ENCODE measurements at places on chromosomes 7 and 10.

DNA sequence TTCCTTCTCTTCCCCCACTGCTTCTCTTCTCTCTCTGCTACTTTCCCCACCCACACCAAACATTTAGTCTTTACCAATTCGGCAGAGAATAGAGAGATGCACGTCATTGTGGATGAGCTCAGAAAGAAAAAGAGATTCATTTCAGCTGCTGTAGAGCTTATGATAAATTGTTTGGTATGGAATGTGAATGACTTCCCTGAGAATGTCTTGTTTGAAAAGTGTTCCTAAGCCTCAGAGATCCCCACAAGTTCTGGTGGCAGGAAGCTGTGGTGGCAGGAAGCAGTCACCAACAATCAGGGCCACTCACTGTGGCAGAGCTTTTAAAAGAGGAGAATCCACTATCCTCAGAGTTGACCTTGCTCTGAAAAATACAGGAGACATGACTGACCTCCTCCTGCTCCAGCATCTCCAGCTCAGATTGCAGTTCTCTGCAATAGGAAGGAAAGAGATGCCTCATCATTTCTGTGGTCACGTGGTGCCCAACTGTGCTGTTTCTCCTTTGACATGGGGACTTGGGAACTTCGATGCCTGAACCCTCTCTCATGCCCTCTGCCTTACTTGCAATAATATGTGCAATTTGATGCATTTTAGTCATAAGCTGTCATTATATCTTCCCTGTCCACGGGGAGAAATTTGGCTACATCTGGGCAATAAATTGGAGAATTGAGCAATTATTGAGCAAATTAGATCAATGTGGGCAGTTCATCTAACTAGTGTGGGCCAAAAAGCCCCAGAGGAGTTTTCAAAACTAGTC, 76.5 kb downstream of the BMPER start:
- no peak for DNase-seq

DNA sequence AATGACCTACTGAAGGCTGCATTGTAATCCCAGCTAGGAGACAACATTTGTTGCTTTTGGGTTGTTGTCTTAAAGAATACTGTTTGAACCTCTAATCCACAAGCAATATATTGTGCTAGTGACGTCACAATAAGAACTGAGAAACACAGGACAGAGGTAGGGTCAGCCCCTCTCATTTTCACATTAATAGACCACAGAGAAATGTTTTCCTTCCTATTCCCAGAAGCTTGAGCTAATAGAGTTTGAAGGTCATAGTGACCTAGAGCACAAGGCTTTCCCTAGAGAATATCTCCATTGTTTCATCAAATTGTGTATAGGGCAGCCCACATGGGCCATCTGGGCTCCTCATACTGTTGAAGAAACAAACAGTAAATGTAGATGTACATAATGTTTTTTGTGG, 300.9 kb upstream of the AKR1E2 start:
- DNase-seq: no peak

DNA sequence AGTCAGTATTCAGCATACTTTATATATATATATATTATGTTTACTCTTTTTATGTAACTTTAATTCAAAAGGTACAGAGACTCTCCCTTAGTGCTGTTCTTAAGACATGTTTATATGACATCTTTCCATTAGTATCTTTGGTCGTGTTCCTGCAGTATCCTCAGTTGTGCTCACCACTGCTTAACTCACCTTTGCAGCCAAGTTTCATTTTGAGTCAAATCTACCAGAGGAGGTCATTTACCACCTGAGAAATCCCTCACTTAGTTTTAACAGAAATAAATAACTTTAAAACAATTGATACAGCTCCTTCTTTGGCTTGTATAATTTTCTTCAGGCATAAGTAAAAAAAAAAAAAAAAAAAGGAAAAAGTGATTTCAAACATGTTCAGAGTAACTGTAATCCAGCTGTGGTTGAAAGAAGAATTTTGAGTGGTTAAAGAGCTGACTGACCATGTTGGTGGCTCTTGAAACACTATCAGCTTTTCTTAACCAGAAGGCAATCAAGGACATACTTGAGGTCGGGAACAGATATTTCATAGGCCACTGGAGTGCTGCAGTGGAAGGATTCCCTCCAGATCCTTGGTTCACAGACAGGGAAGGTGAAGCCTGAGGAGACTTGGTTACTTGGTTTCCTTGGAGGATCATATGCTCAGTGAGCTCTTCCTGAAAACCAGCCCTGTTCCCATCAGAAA, 116.8 kb downstream of the AUTS2 start:
- DNase-seq: no peak

DNA sequence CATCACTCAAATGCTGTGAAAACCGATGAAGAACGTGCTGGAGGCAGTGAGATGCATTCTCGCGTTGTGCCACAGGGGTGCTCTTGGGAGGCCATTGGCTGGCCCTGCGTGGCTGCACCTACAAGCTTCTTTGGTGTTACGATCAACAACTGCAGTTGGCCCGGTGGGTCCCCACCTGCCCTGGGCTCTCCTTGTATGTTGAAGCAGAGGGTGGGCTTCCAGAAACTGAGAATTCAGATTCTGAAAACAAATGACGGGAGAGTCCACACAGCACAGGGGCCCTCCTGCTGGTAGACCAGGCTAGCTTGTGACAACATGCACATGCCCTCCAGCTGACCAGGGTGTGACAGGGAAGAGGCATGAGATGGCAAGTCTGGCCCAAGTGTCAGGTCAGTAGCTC, 23.7 kb upstream of the DDC start:
- DNase-seq: no peak

DNA sequence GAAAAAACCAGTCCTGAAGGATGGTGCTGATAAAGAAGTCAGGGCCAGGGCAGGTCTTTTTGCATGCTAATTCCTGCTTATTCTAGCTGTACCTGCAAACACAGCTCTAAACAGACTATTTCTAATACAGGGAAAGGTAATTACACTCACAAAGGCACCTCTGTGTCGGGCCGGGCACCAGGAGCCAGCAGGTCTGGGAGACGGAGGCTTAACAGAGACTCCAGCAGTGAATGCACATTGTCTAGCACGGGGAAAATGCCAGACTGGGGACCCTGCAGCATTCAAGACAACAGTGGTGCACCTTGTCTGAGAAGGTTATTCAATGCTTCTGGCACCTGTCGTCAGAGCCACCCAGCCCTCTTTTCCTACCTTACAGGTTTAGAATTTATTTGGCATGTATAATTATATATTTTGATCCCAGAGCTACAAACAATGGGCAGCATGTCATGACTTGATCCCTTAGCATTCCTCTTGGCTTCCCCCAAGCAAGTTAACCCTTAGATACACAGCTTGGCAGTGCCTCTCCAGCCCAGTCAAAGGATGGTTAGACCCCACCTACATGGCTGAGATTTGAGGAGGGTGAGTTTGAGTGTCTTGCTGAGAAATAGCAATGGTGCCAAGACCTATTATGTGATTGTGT, 185.2 kb downstream of the SLC25A13 start:
- DNase-seq: no peak

DNA sequence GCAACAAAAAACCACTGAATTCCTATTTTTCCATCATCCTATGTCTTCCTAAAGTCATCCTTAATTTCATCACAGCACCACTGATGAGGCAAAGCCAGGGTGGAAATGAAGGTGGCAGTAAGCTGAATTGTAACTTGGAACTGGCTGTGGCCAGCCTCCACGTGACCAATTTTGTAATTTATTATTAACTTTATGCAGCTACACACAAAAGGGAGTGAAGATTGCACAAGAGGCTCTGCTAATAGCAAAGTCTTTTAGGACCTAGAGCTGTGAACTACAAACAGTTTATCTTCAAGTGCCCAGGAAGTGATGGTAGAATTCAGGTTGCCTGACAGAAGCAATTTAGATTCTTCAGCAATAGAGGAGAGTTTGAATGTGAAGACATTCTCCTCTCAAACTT, 176.4 kb downstream of the CCDC71L start:
- DNase-seq: no peak

- no peak for DNase-seq
Measured at GRCh38 chr7:50262916-50263690, 41.4 kb upstream of the IKZF1 start.

GRCh38 chr10:18214691-18215563, 74.7 kb downstream of the CACNB2 start:
- peak; percentile 79 for DNase-seq

- no peak for DNase-seq
Measured at GRCh38 chr7:4880218-4880617, 3.3 kb downstream of the RADIL start.

DNA sequence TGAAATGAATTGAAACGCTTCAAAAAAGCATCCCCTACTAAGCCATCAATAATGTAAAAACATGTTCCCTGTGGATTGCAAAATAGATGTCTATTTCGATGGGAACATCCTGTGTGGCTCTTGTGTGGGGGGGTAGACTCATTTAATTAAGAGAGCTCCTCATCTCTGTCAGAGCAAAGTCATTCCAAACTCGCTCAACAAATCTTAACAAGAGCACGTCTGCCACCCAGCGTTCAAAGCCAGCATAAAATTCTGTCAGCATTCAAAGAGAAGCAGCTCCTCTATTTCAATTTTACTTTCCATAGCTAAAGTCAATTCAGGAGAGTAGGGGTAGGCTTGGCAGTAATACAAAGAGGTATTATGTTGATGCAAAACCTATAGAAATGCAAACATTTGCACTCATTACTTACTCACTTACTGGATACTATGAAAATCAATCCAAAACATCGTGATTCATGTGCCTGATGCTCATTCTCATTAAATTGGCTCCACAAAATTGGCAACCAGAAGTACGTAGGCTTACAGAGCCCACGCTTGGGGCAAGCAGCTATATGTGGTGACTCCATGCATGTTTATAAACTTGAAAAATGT, 114.9 kb downstream of the IPMK start:
- peak; percentile 20 for DNase-seq

DNA sequence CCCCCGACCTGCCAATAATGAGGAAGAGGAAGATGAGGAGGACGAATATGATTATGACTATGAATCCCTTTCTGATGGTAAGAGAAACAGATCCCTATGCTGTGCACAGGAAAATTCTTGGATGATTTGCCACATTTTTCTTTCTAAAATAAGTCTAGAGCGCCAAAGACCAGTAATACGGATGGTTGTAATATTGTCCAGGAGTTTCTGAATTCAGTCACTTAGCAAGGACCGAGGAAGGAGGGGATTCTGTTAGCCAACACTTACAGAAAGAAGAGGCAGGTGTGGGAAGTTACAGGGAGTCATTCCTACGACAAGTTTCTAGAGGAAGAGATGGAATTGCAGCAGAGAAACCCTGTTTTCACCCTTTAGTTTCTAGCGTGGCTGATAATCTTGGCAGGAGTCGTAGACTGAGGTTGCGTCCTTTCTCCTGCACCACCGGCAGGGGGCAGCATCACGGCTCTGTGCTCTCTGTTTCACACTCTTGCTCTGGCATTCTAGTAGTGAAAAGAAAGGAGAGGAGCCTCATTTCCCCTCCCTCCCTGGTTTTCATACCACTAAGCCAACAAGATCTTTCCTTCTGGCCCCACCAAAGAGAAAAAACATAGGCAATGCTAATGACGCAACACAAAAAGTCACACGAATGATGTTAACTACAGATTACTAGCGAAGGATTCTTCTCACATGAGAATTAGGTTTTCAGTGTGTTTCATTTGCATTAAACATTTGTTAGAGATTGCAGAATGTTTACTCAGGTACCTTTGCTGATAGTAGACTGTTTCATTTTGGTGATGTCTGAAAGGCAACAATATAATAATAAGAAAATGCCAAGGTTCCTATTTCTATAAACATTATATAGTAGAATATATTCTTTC, 82.7 kb downstream of the NOC3L start:
- DNase-seq: peak; percentile 44

DNA sequence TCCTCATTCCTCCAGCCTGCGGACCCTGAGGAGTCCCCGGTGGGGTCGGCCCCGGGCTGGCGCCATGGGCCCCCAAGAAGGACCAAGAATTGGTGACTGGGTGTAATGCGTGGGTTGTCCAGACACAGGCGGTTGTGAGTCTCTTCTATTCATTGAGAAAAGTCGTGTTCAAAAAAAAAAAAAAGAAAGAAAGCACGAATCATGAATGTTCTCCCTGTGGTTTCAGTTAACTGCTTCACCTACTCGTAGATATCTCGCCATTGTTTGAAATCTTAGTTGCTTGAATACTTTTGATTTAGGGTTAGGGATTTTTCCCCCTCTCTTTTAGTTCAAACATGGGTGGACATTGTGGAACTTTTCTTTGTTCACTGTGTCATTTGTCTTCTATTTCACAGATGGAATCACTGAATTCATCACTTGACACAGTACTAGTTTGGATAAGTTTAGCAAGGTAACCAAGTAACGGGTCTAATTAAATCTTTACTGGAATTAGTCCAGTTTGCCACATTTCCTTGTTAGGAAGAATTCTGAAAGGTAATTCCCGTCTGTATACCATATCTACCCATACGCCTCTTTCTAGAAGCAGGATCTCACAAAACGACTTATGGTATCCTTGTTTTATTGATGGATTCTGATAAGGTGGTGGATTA, 775 bp downstream of the STARD3NL start:
- no peak for DNase-seq

DNA sequence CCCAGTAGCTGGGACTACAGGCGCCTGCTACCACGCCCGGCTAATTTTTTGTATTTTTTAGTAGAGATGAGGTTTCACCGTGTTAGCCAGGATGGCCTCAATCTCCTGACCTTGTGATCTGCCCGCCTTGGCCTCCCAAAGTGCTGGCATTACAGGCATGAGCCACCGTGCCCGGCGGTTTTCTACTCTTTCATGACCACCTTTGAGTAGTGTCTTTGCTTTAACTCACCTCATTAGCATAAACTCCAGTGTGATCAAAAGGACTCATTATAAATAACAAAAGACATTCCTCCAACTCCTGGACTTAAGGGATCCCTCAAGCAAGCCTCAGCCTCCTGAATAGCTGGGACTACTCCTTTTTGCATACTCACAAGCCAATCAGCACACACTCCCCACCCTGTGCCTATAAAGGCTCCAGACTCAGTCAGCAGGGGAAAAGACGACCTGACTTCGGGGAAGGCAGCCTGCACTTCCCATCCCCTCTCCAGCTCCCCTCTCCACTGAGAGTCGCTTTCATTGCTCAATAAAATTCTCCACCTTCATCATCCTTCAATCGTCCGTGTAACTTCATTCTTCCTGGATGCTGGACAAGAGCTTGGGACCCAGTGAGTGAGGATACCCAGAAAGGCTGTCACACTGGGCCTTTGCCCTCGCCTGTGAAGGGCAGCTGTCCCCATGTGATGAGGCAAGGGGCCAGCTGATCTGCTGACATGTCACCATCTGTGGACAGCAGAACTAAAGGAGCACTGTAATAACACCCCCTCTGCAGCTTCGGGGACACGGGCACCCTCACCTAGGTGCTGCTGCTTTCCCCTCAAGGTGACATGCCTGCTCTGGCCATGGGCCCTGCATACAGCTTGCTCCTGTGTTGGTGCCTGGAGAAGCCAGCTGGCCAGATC, 35.0 kb upstream of the EIF4H start:
- no peak for DNase-seq

Data from femur (tissue), 1 donor.